ENCODE measurements at places on chromosomes 6 and 20.

- no peak for DNase-seq
Observed at GRCh38 chr6:138465007-138465645, 34.2 kb downstream of the NHSL1 start.

DNA sequence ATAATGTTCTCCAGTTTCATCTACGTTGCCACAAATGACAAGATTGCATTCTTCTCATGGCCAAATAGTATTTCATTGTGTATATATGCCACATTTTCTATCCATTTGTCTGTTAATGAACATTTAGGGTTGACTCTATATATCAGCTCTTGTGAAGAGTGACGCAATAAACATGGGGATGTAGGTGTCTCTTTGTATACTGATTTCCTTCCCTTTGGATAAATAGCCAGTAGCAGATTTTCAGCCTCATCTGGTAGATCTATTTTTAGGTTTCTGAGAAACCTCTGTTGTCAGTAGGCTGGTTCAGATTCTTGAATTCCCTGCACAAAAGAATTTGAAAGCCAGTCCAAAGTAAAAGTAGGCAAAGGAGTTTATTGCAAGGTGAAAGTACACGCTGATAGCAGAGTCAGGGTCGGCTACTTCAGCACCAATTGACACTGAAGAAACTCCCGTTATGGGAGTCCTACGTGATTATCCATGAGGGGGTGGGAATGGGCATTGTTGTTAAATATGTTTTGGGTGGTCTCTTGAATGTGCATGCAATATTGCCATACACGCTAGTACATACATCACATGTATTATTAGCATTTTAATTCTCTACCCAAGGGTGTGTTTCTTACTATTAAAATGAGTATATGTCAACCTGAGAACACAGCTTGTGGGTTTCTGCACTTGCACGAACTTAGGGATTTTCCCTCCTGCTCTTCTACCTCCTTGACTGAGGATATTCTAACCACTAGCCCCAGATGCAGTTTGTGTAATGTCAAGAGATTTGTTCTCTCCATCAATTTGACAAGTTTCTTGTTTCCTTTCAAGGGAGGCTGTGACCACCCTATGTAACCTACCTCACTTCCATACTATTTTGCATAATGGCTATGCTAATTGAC, 14.4 kb upstream of the SLC17A2 start:
- no peak for DNase-seq

GRCh38 chr6:40348591-40348990, 238.6 kb downstream of the LRFN2 start:
- no peak for DNase-seq

DNA sequence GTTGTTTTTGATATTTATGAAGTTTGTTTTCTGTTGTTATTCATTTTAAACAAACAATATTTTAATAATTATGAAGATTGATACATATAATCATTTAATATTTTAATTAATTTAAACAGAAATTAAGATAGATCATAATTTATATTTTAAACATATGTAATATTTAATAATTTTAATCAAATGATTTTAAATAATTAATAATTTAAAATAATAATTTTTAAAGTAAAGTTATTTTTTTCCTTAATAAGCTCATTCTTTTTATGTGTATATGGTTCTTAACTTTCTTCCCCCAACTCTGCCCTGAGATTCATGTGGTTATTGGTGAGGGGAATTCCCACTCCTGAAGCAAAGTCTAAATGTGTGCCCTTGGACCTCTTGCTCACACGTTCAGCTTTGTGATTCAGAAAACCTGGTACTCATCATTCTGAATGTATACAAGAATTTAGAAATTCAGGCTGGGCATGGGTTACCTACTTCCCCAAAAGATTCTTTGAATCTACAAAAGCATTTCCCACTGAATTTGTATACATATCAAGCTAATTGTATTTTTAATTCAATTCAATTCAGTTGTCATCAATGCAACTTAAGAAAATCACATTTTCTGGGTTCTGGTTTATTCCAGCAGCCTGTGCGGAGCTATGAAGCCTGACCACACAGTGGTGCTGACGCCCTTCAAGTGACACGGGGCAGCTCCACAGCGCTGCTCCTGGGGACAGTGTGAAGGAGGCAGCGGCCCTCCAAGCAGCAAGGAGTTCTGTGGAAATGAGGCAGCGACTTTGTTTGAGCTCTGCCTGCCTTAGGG, 168.9 kb upstream of the UST start:
- no peak for DNase-seq

DNA sequence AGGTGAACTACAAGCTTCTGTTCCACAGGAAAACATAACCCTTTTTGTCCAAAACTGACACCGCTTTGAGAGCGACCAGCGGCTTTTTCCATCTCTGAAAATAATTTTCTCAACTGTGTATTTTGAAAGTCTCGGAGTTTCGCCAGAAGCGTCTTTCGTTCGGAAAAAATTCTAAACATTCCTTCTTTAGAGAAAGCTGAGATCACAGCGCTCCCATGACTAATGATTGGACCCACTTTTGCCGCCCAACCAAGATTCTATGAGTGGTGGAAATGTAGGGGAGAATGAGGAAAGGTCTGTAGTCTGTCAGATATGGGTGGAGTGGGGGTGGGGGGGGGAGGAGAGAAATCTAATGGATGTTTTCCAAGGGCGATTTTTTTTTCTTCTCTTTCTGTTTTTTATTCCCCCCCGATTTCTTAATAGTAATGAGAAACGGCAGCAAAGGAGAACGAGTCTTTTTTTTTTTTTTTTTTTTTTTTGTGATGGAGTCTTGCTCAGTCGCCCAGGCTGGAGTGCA, 189.3 kb downstream of the TRIM27 start:
- DNase-seq = no peak

DNA sequence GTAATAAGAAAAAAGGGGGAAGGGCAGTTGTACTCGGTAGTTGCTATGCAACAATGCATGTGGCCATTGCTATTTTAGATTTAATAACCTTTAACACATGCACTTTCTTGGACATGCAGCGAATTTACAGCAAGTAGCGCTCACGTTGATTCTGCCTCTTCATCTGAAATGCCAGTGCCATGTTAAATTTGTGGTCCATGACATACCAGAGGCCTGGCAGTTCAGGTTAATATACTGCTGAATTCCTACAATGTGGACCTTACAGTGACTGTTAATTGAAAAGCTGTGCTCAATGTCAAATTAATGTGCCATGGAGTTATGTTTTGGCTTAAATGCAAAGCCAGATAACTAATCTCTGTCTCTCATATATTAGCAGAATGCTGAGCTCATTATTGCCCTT, 699.7 kb downstream of the DOK5 start:
- DNase-seq = no peak

GRCh38 chr6:128310451-128310850, 209.9 kb downstream of the PTPRK start:
- DNase-seq = no peak

DNA sequence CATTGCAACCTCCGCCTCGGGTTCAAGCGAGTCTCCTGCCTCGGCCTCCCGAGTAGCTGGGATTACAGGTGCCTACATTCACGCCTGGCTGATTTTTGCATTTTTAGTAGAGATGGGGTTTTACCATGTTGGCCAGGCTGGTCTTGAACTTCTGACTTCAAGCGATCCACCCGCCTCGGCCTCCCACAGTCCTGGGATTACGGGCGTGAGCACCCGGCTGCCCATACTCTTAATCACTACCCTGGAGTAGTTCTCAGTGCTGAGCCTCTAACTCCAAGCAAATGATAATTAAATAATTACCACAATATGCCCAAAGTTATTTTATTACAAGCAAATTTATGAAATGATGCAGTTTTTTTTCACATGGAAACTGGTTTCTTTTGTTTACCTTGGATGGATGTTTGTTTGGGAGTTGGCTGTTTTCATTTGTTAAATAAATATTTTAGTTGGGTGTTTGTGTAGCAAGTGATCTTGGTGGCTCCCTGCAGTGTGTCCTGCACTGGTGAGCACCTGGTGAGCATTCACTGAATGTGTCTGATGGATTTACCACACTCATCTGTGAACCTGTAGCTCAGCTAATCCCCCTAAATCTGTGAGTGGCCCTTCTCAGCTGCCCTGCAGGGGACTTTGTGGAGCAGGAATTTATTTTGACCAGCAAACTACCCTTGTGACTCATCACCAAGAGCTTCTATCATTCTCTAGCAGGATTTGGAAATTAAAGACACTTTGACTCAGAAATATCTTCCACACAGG, 36.9 kb downstream of the UTRN start:
- DNase-seq = no peak

GRCh38 chr6:79430913-79431536, 106.2 kb downstream of the LCA5 start:
- no peak for DNase-seq

- no peak for DNase-seq
Observed at GRCh38 chr6:53999088-53999755, 112.0 kb upstream of the MLIP start.

DNA sequence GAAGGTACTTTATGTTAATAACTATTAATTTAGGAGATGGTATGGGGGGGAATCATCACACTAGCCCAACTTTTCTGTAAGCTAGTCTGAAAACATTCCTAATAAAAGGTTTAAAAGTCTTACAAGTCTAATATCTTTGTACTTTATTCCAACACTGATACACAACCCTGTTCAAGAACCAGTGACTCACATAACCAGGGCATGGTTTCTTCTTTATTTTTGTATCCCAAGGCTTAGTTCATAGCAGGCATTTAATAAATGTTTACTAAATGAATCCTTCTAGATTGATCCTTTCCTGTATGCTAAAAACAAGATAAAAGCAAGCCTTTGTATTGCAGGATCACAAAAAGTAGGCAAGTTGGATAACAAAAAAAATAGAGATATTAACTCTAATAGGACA, 9.7 kb downstream of the PNISR start:
- no peak for DNase-seq

GRCh38 chr6:150334790-150335783, 33.7 kb upstream of the IYD start:
- DNase-seq = no peak

GRCh38 chr6:14038467-14039437, 78.8 kb upstream of the CD83 start:
- DNase-seq = no peak

DNA sequence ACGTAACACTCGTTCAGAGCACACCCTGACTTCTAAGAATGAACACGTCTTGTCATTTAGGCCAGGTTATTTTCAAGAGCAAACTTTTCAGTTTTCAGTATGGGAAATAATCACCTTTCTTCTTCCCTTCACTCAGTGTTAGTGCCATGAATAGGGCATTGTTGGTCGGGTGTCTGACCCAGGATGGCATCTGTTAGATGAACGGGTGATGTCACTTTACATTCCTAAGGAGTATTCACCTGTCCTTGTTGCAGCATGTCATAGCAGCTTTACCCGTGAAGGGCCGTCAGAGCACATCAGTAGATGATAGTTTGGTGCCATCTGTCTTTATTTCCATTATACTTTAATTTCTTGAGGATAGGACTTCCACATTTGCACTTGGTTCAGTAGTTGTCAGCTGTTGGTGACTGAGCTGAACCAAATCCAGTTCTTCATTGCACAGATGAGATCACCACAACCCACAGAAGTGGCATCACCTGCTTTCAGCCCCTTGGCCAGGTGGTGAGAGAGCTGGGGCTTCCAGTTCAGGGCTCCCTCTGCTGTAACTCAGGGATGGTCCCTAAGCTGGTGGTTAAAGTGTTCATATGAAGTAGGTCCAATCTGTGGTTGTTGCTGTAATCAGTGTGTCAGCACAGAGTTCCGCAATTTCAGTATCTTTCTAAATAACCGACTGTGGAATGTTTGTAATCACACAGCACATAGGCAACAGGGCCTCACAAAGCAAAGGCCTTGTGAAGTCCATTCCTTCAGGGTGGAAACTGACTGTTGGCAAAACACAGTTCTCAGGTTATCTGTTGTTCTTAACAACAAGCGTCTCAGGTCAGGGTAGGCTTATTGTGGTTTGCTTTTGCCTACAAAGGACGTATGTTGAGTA, 68.2 kb downstream of the FAM120B start:
- DNase-seq = no peak
